ENCODE measurements at places on chromosomes 7 and 10. TPM values are rescaled to one million over a fixed set of nuclear protein-coding genes. Genes with fewer than 3 reads are reported as not detected.

PLCE1 gene
- 6.3 TPM for total RNA-seq

PNLIPRP3 gene
- total RNA-seq, result not detected

ALOX5 gene
- total RNA-seq, result 0.22 TPM

OPN1SW gene
- not detected for total RNA-seq

GTPBP10 gene
- 22.7 TPM for total RNA-seq
